SHP77 treated with DMSO at 0.1 percent for 48 hours (cell line): ENCODE measurements at places on chromosomes 3 and 15.
A peak's percentile ranks its signal among the peaks of the same experiment; 100 is the strongest.

DNA sequence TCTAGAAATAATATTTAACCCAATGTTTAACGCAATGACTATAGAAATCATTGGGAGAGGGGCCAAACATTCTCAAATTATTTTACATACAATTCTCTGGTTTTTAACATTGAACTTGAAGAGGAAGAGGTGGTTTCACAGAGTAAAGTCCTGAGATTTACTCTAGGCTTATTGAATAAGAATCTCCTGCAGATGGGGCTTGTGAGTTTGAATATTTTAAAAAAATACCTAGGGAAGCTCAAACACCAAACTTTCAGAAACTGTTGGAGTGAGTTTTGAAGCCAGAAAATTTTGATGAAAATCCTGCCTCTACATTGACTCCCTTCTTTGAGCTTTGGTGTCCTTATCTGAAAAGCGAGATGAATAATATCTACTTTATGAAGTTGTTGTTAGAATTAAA is 906.6 kb downstream of the TUSC7 start:
- DNase-seq: no peak

- DNase-seq: peak; percentile 98
Measured at GRCh38 chr15:59953392-59953883, 50.7 kb upstream of the FOXB1 start.

- DNase-seq: no peak
Measured at GRCh38 chr3:108818404-108818803, 4.2 kb upstream of the TRAT1 start.

GRCh38 chr15:63284335-63284734 is 6.9 kb downstream of the APH1B start:
- DNase-seq: no peak

- DNase-seq: no peak
Measured at GRCh38 chr15:70923311-70924080, 30.9 kb downstream of the LRRC49 start.

- no peak for DNase-seq
Measured at GRCh38 chr3:155370198-155370597, 76.7 kb upstream of the STRIT1 start.

DNA sequence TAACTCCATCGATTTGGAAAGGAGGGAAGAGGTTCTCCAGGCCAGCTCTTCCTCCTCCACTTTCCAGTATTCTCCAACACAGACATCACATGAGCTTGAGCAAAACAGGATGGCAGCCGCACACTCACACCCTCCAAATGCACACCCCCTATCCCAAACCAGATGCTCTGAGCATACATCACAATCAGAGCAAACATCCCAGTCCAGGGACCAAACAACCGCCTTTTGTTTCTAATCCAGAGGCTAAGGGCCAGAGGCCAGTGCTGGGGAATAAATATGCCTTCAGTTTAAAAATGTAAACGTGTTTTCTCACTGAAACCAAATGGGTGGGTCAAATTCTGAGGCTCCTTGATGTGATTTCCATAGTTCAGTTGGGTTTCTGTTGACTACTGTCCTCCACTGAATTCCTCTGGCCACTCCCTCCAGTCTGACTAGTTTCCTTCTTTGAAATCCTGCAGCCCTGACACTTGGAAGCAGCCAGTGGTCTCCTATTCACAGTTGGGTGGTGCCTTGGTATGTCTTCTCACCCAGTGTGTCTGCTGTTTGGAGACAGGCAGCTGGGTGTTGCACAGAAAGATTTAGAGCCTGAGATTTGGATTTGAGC is 19.2 kb upstream of the MFGE8 start:
- no peak for DNase-seq

- no peak for DNase-seq
Measured at GRCh38 chr3:57586778-57587177, 10.4 kb downstream of the ARF4 start.

GRCh38 chr3:42980909-42981308 is 1.8 kb downstream of the GASK1A start:
- no peak for DNase-seq

GRCh38 chr3:37103103-37103808 is 71.1 kb downstream of the LRRFIP2 start:
- DNase-seq: no peak

DNA sequence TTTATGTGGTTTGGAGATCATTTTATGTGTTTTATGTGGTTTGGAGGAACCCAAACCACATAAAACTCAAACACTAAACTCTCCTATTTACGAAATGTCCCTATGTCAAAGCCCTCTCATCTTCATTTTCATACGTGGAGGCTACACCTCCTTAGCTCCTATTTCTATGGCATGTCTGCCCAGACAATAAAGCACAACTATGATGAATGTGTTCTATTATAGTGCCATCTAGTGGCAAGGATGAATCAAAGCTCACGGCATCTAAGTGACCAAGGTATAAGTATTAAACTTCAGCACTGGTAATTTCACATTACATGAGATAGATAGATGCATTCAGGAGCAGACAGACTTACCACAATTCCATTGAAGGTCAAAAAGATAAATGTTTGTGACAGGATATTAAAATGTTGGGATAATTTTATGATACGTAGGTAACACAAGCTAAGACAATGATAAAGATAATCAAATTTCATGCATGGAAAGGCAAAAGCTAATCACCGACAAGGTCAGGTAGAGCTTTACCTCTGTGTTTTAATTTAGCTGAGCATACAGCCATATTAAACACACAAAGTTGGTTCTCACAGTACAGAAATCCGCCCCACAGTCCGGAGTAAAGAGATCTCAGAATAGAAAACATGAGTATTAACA is 130.6 kb upstream of the FHIT start:
- peak; percentile 32 for DNase-seq

DNA sequence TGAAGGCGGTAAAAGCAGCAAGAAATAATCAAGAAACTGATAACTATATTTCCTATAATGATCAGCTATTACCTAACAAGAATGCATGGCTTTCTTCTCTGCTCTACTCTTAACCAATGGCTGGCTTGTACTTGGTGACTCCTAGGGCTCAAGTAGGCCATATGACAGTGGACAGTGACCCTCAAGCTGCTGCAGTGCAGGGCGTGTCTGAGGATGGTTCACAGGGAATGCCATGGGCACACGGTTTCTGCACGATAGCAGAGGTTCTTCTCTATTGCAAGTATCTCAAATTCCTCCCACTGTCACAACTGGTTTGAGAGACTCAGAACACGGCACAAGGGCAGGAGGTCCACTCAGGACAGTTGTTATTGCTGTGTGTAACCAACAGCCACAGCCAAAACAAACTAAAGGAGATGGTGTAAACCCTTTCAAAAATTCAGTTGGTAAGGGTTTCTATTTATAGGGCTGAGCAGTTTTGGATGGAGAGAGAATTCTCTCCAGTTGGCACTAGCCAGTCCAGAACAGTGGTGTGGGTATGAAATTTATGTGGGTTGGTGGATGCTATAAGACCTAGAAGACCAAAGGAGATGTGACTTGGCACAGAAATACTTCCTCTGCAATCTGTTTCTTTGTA is 103.2 kb upstream of the ST8SIA2 start:
- no peak for DNase-seq

DNA sequence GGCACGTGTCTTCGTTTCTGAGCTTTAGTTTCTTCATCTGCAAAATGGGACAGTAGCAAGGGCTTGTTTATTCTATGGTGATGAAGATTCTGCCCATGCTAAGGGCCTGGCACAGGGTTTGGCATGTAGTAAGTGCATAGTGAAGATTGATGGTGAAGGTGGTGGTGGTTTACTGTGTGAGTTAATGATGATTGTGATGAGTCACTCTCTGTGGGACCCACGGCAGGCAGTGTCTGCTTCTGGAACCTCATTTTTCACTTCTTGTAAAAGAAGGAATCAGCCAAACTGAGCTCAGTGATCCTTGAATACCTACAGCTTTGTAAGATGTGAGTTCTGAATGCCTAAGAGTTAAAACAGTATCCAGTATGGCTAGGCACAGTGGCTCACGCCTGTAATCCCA is 86.2 kb upstream of the LRTM1 start:
- no peak for DNase-seq

DNA sequence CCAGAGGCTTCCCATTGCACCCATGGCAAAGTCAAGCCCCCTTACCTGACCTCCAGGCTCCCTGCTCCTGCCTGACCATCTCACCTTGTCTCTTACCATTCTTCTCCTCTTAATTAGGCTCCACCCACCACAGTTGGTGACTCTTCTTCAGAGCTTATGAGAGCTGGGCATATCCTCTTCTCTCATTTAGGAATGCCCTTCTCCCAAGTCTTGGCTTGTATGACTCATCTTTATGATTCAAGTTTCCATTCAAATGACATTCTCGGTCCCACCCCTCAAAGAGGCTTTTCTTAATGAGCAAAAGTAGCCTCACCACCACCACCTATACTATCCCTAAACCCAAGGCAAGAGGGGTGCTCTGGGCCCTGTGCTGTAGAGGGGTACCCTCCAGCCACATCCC is 55.3 kb upstream of the NUDT16 start:
- no peak for DNase-seq

GRCh38 chr3:50333744-50334328 is 5.8 kb upstream of the TUSC2 start:
- DNase-seq: no peak

DNA sequence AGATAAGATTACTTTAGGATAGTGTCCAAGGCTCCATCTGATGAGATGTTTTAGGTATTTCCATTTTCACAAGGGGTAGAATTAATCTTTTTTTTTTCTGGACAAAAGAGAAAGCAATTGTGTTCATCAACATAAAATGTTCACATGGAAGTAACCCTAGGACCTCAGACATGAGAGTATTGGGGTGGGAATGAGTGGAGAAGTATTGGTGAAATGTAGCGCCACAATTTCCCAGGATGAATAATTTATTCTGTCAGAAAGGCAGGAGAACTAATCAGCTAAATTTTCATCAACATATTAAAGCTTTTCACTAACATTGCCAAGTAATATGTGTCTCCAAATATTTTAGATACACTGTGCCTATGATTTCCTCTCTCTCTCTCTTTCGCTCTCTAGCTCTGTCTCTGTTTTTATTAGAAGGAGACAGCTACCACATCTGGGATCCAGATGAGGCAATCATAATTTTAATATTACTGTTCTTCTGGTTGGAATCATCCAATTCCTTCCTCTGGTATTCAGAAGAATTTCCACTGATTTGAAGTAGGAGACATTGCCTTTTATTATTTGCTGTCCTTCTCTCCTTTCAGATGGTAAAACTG is 21.6 kb upstream of the ZNF280D start:
- DNase-seq: no peak

- no peak for DNase-seq
Measured at GRCh38 chr3:10763817-10764258, 52.2 kb upstream of the SLC6A11 start.

DNA sequence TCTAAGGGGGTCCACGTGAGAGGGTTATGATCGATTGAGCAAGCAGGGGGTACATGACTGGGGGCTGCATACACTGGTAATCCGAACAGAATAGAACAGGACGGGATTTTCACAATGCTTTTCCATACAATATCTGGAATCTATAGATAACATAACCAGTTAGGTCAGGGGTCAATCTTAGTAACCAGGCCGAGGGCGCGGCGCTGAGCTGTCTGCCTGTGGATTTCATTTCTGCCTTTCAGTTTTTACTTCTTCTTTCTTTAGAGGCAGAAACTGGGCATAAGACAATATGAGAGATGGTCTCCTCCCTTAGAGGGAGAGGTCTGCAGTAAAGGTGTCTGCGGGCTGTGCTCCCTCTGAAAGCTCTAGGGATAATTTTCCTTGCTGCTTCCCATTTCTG is 261.3 kb downstream of the XXYLT1 start:
- DNase-seq: no peak

- DNase-seq: no peak
Measured at GRCh38 chr15:75076277-75076676, 52.9 kb downstream of the PPCDC start.

GRCh38 chr3:159770998-159771397 is 217.6 kb upstream of the IL12A start:
- DNase-seq: no peak

DNA sequence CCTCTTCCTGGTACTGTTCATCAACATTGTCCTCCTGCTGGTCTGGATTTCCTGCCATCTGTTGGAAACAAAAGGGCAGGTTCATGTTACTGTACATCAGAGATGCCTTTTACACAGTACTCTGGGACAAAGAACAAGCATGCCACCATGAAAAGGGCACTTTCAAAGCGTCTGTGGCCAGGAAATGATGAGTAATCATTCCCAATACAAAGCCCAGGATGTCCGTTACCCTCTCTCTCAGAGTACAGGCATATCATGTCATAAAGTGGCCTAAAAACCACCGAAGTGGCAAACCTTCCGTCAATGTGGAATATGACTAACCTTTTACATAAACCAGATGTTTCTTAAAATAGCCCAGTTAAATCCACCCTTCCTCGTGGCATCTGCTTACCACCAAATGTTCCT is 71.2 kb downstream of the GOLIM4 start:
- DNase-seq: peak; percentile 71

- DNase-seq: no peak
Measured at GRCh38 chr3:126040386-126040785, 43.5 kb downstream of the SLC41A3 start.

- DNase-seq: no peak
Measured at GRCh38 chr3:140950863-140951262, 9.2 kb downstream of the SLC25A36 start.

DNA sequence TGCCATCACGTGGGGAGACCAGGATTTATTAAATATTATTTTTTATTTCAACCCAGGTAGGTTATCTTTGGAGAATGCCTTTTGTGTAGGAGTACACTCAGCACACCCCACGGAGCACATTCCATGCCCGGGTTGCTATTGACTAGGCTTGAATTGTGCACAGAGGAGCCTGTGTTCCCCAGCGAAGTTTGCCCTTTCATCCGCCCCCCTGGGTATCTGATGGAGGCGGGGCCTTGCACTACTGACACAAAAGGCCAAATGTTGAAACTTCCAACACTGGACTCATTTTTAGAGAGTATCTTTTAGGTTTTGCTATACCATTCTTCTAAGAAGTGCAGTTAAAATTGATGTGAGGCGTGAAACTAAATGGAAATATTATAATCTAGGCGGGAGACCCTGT is 39.3 kb upstream of the PPP4R2 start:
- DNase-seq: no peak

GRCh38 chr3:162764808-162765071 is 1268.1 kb downstream of the OTOL1 start:
- DNase-seq: no peak

DNA sequence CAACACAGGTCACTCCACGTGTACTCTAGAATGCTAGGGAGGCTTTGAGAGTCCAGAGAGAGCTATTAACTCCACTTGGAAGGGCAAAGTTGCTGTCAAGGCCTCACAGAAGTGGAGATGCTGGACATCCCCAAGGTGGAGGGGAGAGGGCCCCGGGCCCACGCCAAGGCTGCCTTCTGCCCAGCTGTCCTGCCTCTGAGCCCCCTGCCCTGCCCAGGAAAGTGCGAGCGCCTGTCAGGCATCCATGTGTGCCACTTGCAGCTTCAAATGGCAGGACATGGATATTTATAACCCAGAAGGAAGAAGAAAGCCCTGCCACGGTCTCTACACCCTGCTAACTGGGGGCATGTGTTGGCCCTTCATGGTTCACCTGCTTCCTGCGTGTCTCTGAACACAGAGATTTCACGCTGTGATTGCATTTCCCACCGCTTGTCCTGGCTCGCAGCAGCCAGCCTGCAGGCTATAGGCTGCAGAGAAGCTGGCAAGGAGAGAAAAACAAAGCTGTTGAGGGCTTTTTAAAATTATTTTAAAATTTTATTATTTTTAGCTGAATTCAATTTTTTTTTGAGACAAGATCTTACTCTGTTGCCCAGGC is 17.0 kb downstream of the ANKDD1A start:
- DNase-seq: no peak
